T-helper 2 cell (primary cell): ENCODE measurements at places on chromosomes 12 and 14.

DNA sequence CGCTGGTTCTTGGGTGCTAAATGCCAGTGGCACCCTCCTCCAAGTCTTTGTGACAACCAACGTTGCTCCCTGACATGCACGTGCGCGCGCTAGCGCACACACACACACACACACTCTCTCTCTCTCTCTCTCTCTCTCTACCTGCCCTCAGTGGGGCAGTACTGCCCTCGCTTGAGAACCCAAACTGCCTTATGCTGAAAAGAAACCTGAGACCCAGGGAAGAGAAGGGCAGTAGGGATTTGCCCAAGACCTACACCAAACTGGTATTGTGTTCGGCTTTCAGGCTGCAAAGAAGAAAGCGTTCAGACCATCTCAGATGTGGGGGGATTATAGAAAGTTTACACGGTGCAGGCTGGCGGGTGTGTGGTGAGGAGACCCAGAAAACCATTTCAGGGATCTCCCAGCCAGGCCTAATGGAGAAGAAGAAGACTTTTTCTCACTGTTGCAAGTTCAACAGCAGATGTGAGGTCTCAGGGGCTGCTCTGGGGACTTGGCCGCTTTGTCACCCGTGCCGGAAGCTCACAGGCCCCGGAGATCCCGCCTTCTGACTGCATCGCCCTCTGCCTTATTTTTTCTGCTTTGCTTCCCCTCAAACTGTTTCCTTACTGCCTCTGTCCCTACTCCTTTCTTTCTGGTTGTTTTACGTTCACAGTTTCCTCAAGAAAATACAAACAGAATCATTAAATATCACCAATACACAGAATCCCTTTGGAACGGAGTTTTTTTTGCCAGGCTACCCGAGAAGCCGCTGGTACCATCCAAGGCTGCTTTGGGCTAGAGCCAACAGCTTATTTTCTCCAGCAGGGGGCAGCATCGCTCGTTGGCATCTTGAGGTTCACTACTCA lies 82.4 kb downstream of the PPM1A start:
- DNase-seq, result peak; percentile 55

DNA sequence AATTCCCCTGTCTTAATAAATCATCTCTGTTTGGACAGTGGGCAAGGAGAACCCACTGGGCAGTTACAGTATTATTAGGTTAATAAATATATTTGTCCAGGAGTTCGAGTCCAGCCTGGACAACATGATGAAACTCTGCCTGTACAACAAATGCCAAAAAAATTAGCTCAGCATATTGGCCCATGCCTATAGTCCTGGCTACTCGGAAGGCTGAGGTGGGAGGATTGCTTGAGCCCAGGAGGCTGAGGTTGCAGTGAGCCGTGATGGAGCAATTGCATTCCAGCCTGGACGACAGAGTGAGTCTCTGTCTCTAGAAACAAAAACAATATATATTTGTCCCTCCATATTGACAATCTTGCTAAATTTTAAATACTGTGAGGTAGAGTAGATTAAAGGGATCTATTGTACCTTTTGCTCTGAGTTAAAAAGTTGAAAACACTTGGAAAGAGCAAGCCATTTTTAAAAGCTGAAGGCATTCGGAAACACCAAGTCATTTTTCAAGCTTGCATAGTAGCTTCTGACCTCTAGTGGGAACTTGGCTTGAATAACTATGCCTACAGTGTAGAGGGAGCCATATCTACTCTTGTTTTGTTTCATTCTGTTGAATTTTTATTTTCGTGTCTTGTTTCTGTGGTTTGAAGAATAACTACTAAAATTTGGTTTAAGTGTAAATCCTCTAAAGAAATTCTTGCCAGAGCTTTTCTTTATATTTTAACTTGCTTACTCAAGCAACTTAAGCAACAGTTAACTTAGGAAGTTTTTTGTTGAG lies 14.6 kb upstream of the EEA1 start:
- DNase-seq, result no peak

DNA sequence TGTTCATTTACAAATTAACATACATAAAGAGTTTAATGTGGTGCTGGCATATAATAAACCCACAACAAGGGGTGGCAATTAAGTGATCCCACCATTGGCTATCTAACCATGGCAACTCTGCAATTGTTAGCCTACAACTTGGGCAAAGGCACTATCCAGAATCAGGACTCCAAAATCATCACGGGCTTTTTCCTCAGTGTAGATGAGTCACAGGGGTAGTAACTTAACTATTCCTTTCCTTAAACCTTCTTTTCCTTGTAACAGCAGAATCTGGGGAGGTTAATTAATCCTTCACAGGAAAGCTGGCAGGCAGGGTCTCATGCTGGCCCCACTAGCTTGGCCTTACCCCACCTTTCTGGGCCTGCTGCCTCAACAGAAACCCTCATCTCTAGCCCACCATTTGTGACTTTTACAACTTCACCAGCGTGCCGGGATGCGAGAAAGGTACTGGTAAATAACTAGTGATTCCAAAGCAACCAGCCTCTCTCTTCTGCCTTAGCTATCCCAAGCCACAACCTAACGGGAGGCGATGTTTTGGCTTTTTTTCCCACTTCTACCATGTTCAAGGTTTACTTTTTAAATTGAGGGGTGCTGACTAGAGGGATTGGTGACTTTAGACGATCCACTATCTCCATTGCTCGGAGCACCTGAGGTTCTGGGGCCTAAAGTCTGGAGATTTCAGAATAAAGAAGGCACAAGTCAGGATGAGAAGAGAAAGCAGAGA lies 744 bp downstream of the ATP5MC2 start:
- DNase-seq, result no peak

- DNase-seq, result no peak
These were observed 66.9 kb downstream of the CMKLR1 start for GRCh38 chr12:108271951-108272872.

DNA sequence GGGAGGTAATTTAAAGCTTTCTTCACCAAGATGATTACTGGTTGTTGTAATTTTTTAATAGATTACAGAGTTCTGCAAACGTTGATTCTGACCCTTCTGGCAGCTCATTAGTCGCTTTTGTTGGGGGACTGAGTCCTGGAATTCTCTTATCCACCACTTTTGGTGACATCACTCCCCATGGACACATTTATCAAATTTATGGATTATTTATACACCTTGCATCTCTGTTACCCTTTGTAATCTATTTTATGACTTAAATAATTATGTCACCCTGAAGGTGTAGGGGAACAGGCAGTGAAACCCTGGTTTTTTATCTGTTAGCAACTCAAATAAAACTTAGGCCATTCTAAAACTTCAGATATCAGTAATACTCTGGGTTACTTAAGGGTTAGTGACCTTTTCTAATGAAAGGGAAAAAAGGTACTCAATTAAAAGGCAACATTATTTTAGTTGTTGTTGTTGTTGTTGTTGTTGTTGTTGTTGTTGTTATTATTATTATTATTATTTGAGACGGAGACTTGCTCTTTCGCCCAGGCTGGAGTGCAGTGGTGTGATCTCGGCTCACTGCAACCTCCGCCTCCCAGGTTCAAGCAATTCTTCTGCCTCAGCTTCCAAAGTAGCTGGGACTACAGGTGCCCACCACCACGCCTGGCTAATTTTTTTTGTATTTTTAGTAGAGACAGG lies 58.9 kb upstream of the RNU6-7 start:
- DNase-seq, result no peak

DNA sequence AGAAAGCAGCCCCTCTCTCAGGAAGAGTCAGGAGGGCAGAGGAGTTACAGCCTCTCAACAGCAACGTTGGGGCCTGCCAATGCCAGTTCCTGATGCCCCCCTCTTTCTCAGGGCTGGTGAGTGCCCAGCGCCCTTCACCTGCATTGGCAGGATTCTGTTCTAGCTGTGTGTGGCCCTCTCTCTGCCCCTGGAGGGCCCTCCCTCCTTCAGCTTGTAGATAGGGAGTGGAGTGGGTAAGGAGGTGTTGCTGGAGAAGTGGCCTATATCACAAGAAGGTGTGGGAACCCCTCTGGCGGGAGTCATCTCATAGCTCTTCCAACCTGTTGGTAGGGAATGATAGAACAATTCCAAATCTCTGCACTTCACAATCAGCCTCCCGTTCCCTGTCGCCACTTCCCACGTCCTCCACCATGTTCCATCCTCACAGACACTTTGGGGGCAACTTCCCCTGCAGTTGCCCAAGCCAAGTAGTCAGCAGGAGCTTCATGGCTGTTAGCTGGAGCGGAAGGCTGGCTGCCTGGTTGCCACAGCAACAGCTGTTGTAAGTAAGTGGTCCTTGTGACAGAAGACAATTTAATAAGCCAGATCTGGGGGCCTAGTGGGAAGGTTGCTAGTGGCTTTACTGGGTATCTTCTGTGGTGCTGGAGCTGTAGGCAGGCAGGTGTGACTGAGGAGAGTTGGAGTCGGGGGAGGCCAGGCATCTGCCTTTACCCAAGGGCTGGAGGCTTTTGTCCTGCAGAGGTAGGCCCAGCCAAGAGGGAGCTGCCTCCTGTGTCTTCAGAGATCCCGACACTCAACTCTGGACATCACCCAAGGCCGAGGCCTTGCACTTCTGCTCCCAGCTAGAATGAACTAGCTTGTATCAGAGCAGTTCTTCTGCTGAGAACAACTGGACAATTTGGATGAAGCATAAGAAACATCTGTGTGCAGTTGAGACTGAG lies 38.4 kb downstream of the GALNT16 start:
- no peak for DNase-seq

GRCh38 chr12:34218193-34219045 lies 196.1 kb downstream of the ALG10 start:
- peak; percentile 68 for DNase-seq

GRCh38 chr14:93302688-93303581 lies 29.9 kb downstream of the BTBD7 start:
- DNase-seq, result no peak

DNA sequence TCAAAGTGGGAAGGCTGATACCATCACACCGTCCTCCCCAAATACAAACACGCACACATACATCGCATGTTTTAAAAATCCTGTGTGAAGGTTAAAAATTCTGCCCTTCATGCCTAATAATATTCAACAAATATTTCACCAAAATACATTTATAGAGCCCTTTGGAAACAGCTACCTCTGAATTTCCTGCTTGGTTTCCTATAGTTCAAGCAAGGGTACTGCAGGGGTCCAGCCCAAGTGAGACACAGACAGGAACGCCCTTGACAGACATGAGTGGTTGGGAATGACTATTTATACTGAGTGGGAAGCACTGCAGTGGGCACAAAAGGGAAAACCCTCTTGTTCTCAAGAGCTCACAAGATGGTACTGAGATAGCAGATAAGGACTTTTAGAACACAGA lies 51.0 kb downstream of the ST8SIA1 start:
- DNase-seq, result no peak

GRCh38 chr12:46260913-46261476 lies 7.8 kb downstream of the SLC38A1 start:
- DNase-seq, result no peak

- no peak for DNase-seq
These were observed 13.6 kb upstream of the TBC1D30 start for GRCh38 chr12:64810831-64811230.

DNA sequence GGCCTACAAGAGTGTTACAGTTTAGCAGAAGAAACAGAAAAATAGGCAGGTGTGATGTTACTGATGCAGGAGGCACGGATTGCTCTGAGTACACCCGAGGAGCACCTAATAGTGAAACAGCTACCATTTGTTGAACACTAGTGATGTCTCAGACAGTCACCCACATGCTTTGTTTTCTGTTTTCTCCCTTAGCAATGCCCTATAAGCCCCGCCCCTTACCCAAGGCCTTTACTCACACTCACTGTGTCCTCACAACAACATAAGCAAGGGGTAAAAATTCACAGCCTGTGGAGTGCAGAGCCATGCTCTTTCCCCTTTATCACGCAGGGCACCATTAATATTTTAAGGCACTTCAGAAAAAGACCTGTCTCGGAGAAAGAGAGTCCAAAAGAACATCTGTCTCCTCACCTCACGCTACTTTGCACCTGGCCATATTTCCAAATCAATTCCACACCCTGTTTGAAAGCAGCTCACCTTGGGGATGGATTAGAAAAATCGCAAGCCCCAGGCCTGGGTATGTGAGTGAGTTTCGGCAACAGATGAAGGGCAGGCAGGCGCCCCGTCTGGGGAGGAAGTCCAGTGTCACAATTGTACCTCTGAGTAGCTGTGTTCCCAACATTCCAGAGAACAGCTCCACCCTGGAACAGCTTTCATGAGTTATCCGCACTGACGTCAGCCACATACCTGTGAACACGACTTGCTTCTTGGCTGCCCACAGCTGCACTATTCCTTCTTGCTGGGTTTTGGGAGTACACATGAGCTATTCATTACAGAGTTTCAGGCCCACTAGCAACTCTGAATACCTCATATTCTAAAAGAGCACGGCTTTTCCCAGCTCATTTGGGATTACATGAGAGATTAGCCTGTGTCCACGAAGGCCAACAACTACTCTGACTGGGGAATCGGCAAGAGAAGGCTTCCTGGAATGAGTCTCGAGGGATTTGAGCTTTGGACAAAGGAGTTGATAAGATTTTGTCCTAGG lies 26.0 kb downstream of the MAPK1IP1L start:
- no peak for DNase-seq

GRCh38 chr12:26401874-26402273 lies 206.5 kb downstream of the SSPN start:
- no peak for DNase-seq

- DNase-seq, result no peak
These were observed 69.8 kb downstream of the ALG10B start for GRCh38 chr12:38386205-38386985.

DNA sequence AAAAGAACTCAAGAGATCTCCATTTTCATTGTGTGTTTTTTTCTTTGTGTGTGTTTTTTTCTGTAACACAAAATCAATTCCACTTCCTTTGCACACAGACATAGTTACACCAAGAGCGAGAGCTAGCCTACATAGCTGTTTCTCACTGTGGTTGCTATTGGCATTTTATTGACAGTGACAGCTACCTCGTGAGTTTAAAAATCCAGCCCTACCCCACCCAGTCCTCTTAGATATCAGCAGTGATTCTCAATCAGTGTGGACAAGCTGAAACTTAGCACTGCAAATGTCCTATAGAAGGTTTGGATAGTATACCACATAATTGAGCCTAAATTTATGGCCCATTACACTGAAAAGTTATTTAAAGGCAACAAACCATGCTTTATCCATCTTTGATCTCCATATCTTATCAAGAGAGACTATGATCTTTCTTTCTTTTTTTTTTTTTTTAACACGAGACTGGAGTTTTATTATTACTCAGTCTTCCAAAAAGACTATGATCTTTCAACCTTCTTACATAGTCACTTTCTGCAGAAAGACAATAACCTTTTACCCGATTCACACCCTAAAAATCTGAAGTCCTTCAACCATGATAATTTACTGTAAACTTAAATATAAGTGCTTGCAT lies 46.8 kb downstream of the ATP2B1 start:
- DNase-seq, result no peak
